Stimulated activated CD8-positive, alpha-beta memory T cell treated with anti-CD3 and anti-CD28 coated beads, Interleukin-4, amount 100 ng/mL, for 4 hours (primary cell): ENCODE measurements at places on chromosomes 5 and 9.

DNA sequence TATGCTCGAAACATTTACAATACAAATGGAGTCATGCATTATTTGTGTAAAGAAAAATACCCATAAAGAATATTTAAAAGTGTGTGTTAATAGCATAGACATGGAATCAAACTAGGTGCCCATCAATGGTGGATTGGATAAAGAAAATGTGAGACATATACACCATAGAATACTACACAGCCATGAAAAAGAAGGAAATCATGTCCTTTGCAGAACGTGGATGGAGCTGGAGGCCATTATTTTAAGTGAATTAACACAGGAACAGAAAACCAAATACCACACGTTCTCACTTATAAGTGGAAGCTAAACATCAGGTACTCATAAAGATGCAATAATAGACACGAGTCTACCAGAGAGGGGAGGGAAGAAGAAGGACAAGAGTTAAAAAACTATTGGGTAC is 22.8 kb downstream of the SMIM23 start:
- DNase-seq, result no peak

DNA sequence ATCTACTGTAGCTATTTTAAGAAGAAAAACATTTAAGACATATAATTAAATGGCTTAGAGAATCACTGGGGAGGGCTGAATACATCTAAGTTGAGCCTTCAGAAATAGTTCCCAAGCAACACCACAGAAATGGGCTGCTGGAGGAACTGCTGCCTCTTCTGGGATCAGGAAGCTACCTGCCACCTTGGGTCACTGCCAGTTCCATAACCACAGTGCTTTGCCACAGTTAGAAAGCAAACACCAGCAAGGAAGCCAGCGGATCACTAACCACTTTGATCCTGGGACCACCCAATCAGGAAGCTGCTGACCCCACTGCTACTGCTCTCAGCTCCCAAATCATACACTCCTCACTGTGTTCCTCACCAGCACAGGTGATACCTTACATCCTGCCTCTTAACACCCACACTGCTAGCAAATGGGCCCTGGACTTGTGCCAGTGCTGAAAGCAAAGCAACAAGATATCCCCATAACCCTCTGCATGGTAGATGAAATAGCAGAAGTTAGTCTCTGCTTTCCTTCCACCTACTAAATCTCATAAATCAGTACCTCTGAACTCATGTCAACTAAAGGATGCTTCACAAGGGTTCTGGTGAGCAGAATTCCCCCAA is 346.9 kb downstream of the DEPDC1B start:
- no peak for DNase-seq

GRCh38 chr9:117548556-117548955 is 133.7 kb upstream of the ASTN2 start:
- DNase-seq, result no peak

DNA sequence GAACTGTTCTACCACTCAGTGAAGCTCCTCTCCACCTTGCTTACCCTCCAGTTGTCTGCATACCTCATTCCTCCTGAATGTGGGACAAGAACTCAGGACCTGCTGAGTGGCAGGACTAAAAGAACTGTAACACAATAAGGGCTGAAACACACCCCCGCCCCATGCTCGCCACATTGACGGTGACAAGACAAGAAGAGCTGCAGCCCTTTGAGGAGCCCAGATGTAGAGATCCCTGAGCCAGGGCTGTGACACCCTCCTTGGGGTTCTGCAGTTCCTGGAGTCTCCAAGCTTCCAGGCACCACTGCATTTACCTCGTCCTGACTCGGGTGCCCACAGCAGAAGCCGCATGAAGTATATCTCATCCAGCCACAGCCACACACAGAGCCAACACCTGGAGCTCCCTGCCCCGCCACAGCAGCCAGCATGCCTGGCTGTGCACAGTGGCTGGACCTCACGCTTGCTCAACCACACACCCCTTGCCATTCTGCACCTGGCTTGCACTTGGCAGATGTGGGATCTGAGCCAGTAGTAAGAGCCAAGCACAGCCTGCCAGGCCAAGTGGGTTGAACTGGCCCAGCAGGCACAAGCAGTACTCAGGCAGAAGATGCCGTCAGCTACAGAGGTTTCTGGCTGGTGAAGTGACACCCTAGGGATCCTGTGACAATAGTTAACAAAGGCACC is 166.1 kb downstream of the RNF180 start:
- DNase-seq, result no peak

DNA sequence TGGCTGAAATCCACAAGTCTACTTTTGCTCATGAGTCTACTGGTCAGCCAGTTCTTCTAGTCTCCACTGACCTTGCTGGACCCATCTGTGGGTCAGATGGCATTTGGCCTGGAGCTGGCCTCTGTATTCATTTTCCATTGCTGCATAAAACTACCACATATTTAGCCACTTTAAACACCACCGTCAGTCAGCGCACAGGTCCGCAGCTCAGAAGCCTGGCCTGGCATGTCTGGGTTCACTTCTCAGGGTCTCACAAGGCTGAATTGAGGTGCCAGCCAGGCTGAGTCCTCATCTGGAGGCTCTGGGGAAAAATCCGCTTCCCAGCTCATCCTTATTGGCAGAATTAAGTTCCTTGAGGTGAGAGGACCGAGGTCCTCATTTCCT is 54.7 kb downstream of the BARX1 start:
- DNase-seq, result no peak

GRCh38 chr9:90038763-90039162 is 434.0 kb downstream of the GADD45G start:
- no peak for DNase-seq
